Nephron progenitor cell (in vitro differentiated cells): ENCODE measurements at places on chromosomes 6 and 20.

GRCh38 chr6:33759887-33760629 lies 13.4 kb upstream of the IP6K3 start:
- DNase-seq: no peak

DNA sequence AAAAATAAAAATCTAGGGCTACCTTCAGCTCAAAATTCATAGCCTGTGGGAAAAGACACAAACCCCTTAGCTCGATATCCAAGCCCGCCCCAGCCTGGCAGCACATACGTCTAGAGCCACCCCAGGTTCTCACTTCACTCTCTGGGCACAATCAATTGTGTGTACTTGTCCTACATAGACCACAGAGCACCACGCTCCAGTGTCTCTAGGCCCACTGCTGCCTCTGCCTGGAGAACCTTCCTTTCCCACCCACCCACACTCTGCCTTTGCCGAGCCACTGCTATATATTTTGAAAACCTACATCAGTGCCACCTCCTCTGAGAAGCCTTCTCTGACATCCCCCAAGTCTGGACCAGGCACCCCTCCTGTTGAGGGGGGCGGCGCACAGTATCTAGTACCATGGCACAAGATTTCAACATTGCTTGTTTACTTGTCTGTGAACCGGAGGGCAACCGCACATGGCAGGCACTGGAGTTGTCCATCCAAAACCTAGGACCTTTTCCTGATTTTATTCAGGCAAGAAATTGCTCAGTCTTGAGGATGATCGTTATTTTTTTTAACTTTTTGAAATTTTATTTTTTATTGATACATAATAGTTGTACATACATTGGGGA lies 141.5 kb downstream of the UNC5CL start:
- no peak for DNase-seq

DNA sequence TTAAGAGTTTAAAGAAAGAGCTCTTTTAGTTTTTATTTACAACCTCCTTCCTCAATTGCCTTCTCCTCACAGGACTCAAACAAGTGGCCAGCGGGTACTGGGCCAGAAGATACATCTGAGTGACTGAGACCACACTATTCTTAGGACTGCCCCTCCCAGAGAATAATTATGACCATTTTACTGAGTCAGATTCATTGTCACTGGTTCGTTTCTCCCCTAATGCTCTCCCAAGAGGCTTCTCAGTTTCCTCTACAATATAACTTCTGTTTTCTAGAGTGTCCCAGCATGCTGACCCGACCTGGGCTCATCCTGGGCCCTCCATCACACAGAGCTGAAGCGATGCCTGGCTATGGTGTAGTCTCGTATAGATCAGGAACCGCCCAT lies 279.9 kb downstream of the CD83 start:
- DNase-seq: no peak

DNA sequence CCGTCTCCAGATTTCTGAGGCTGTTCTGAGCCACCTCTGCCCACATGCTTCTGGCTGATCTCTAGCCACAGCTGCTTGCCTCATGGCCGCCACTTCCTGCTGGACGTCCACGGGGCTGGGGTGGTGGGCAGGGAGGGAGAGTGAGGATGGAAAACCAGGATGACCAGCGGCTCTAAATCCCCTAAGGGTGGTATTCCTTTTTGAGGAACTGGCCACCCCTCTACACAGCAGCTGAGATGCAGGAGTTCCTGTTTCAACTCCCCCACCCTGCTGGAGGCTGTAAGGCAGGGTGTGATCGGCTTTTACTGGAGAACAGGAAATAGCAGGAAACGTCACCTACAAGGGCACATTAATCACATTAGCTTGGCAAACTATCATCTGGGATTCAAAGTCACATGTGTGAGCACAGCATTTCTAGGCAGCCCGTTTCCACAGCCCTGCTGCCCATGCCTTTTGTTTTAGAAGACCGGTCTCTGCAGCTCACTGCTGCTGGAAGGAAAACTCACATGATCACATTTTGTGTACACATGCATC lies 181.6 kb upstream of the ECI2 start:
- no peak for DNase-seq

DNA sequence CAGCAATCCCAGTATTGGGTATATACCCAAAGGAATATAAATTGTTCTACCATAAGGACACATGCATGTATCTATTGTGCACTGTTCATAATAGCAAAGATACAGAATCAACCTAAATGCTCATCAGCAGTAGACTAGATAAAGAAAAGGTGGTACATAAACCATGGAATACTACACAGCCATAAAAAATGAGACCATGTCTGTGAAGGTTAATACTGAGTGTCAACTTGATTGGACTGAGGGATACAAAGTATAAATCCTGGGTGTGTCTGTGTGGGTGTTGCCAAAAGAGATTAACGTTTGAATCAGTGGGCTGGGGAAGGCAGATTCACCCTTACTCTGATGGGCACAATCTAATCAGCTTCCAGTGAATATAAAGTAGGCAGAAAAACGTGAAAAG lies 86.9 kb downstream of the MAN1A1 start:
- DNase-seq: no peak

DNA sequence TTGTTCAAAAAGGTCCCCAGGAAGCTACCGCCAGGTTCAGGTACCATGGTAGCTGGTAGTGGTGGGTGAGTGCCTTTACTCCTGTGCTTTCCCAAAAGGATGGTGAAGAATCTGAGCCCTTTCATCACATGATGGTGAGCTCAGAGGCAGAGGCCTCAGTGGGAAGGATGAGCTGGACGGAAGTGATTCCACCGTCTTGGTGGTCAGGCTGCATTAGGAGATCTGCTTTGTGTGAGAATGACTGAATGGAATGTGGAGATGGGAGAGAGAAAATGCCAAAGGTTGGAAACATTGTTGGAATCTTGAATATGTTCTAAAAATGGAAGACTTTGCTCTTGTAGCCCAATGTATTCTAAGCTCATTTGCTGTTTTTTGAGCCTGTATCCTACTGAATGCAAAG lies 108.1 kb upstream of the SCP2D1 start:
- DNase-seq: no peak
